ENCODE measurements at places on chromosomes 16 and 17. TPM values are rescaled to one million over a fixed set of nuclear protein-coding genes. Genes with fewer than 3 reads are reported as not detected.

Gene TPSG1
- 0.77 TPM for polyA plus RNA-seq

Gene SNX20
- polyA plus RNA-seq, result not detected

Gene CLDN7
- 0.99 TPM for polyA plus RNA-seq

Gene CCT6B
- 4.7 TPM for polyA plus RNA-seq

Gene MRPL58
- 48.4 TPM for polyA plus RNA-seq

Gene EFCAB13
- polyA plus RNA-seq, result 8.1 TPM

Gene PNMT
- 11.9 TPM for polyA plus RNA-seq

Gene MEOX1
- not detected for polyA plus RNA-seq

Gene NUBP1
- polyA plus RNA-seq, result 54.0 TPM

Gene CLEC18A
- polyA plus RNA-seq, result 0.55 TPM

Gene ABCA10
- not detected for polyA plus RNA-seq

Gene TMEM220
- polyA plus RNA-seq, result 2.8 TPM

Gene FOXL1
- polyA plus RNA-seq, result 0.61 TPM

Gene TMEM98
- polyA plus RNA-seq, result 217 TPM

Gene TM4SF5
- not detected for polyA plus RNA-seq

Gene ZNF385C
- 3.0 TPM for polyA plus RNA-seq

Gene OR4D1
- not detected for polyA plus RNA-seq
